Pericardium fibroblast (primary cell): ENCODE measurements at places on chromosomes 5 and 9. TPM values are rescaled to one million over a fixed set of nuclear protein-coding genes. Genes with fewer than 3 reads are reported as not detected.

FST gene
- 12.3 and 31.0 TPM in 2 replicates for total RNA-seq

SLCO6A1 gene
- not detected in 2 replicates for total RNA-seq

GFRA3 gene
- total RNA-seq = not detected in 2 replicates

SMC2 gene
- total RNA-seq = 4.9 and 6.0 TPM in 2 replicates

IFNA21 gene
- total RNA-seq = not detected in 2 replicates

GFI1B gene
- not detected in 2 replicates for total RNA-seq

WNK2 gene
- not detected in 2 replicates for total RNA-seq

FOXD4 gene
- total RNA-seq = 0.70 TPM in 1 of 2 replicates, not detected in the other

ZDHHC11B gene
- not detected in 2 replicates for total RNA-seq

SPINK13 gene
- not detected in 2 replicates for total RNA-seq

MYOZ3 gene
- total RNA-seq = 0.12 and 0.34 TPM in 2 replicates

RAD1 gene
- total RNA-seq = 15.2 and 28.2 TPM in 2 replicates

OR2Y1 gene
- total RNA-seq = not detected in 2 replicates

MYO10 gene
- total RNA-seq = 18.0 and 29.5 TPM in 2 replicates

PCDH1 gene
- 5.6 and 7.5 TPM in 2 replicates for total RNA-seq

CTSV gene
- total RNA-seq = 0.82 TPM in 1 of 2 replicates, not detected in the other

TLR4 gene
- 2.6 and 9.4 TPM in 2 replicates for total RNA-seq

TSLP gene
- 0.47 and 0.85 TPM in 2 replicates for total RNA-seq

ANXA2R gene
- 1.1 and 10.6 TPM in 2 replicates for total RNA-seq

CDO1 gene
- total RNA-seq = 7.9 and 25.1 TPM in 2 replicates

IFNK gene
- total RNA-seq = not detected in 2 replicates

PCDHGA9 gene
- 1.4 and 2.5 TPM in 2 replicates for total RNA-seq

SPEF2 gene
- 1.5 and 1.8 TPM in 2 replicates for total RNA-seq

FBXO38 gene
- 28.0 and 34.5 TPM in 2 replicates for total RNA-seq

TMEM174 gene
- total RNA-seq = not detected in 2 replicates

LHX3 gene
- not detected in 2 replicates for total RNA-seq

PCDHA9 gene
- total RNA-seq = not detected in 2 replicates

IL3 gene
- not detected in 2 replicates for total RNA-seq

ZFYVE16 gene
- 14.7 and 15.9 TPM in 2 replicates for total RNA-seq

LSM11 gene
- total RNA-seq = 2.6 and 4.3 TPM in 2 replicates

ECM2 gene
- total RNA-seq = 11.4 and 20.9 TPM in 2 replicates

FCN2 gene
- total RNA-seq = not detected in 2 replicates

TLE4 gene
- 22.6 and 28.1 TPM in 2 replicates for total RNA-seq

NDUFAF2 gene
- total RNA-seq = 31.0 and 38.1 TPM in 2 replicates

STPG3 gene
- not detected in 2 replicates for total RNA-seq

PCDHAC2 gene
- total RNA-seq = 0.60 and 2.6 TPM in 2 replicates

OR13C2 gene
- total RNA-seq = not detected in 2 replicates

EQTN gene
- total RNA-seq = not detected in 2 replicates

PDZD2 gene
- 0.09 and 3.4 TPM in 2 replicates for total RNA-seq

SURF4 gene
- 243 and 286 TPM in 2 replicates for total RNA-seq

CAAP1 gene
- total RNA-seq = 6.3 and 13.7 TPM in 2 replicates

HTR1A gene
- total RNA-seq = not detected in 2 replicates

TMEM252 gene
- not detected in 2 replicates for total RNA-seq

FYB1 gene
- total RNA-seq = 0.09 TPM in 1 of 2 replicates, not detected in the other

CYLC2 gene
- not detected in 2 replicates for total RNA-seq

SAPCD2 gene
- total RNA-seq = 0.34 and 0.70 TPM in 2 replicates

TSSK1B gene
- not detected in 2 replicates for total RNA-seq

PDE6A gene
- total RNA-seq = under 0.01 TPM in 1 of 2 replicates, not detected in the other

ZNF883 gene
- total RNA-seq = 2.5 and 4.5 TPM in 2 replicates

TAS2R1 gene
- total RNA-seq = not detected in 2 replicates

HARS2 gene
- total RNA-seq = 15.4 and 18.9 TPM in 2 replicates

CTXN3 gene
- total RNA-seq = not detected in 2 replicates

MRPS27 gene
- 45.9 and 62.8 TPM in 2 replicates for total RNA-seq

PPIC gene
- total RNA-seq = 41.5 and 89.0 TPM in 2 replicates

SLC6A3 gene
- total RNA-seq = not detected in 2 replicates

MACROH2A1 gene
- 96.3 and 127 TPM in 2 replicates for total RNA-seq

HAVCR1 gene
- total RNA-seq = not detected in 2 replicates

UGCG gene
- 23.1 and 35.6 TPM in 2 replicates for total RNA-seq

KIF27 gene
- 1.8 and 4.9 TPM in 2 replicates for total RNA-seq
